COR-L47 (cell line): ENCODE measurements at places on chromosomes 2 and 18.
A peak's percentile ranks its signal among the peaks of the same experiment; 100 is the strongest.

- no peak for DNase-seq
These were observed 617 bp downstream of the FOSL2 start for GRCh38 chr2:28393114-28393836.

DNA sequence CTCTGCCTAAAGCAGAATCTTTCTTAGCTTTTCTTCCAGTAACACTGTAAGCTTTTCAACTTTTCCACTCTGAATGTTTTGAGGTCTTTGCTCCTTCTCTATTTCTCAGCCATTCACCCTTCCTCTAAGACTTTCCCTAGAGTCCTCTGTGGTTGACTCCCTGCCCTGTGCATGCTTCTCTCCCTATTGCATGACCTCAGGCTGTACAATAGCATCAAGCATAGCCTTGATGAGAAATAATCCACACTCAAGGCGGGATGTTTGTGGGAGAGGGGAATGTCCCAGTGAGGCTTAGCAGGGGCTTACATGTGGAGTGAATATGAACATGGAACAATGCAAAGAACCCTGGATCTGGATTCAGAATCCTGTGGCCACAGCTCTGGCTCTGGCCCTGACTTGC lies 48.4 kb upstream of the IGFBP5 start:
- no peak for DNase-seq

DNA sequence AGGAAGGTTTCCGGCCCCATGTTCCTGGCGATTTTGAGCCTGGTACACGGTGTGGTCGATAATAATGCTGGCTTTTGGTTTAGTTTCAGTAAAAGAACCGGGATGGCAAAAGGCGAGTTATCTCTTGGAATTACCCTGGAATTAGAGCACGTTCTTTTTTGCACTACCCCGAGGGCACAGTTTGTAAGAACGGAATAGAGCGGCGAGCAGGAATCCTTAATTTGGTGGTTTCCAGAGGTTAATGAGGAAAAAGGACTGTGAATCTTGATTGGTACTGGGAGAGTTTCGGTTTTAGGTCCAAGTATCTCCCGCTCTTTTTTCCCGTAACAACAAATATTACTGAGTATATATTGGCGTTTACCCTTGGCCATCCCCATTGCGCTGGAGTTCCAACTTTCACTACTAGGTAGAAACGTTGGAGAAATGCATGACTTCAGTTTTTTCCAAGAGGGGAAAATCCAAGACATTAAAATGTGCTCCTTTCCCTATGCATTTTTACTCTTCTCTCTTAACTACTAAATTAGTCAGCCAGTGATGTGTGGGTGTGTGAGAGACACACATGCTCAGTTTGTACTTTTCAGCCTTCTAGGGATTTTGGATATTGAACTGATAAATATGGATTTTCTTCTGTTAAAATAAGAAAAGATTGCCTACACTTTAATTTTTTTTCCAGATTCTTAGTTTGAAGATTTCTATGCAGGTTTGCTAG lies 160.8 kb downstream of the AGPS start:
- peak; percentile 44 for DNase-seq

DNA sequence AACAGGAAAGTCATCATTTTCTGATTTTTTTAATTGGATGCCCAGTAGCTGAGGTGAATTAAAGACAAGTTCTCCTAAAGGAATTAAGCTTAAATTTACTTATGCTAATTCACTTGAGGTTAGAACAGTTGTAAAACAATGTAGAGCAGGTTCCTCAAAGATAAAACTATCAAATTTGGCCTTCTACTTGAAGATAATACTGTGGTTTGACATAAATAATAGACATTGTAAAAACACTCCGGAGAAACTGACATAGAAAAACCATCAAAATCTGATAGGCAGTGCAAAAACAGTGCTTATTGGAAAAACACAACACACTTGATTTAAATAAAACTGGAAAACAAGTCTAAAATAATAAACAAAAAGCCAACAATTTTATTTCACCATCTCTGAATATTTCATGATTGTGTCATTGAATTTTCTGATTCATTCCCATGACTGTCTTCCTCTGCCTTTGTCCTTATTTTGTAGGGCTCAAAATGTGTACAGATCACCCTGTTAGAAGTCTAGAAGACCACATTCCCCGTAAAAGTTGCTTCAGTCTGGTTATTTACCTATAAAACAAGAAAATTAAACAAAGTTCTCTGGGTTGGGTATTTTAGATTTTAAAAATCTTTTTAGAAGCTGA lies 28.3 kb upstream of the SLC40A1 start:
- no peak for DNase-seq

DNA sequence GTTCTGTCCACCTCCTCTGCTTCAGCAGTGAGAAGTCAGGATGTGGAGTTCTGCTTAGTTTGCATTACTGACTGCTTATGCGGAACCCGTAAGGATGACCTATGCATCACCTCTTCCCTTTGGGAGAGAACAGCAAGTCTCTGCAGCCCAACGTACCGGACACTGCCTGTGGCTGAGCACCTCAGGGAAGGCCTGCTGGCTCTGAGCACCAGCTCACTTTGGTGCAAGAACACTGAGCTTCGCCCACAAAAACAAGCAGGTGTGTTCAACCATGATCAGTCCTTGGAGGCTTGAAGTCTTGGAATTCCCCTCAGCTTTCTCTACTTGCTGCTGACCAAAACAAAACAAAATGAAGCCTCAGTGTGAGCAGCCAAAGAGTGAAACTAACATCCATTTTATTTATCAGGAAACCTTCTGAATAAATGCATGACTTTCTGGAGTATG lies 52.7 kb upstream of the NCK2 start:
- no peak for DNase-seq

DNA sequence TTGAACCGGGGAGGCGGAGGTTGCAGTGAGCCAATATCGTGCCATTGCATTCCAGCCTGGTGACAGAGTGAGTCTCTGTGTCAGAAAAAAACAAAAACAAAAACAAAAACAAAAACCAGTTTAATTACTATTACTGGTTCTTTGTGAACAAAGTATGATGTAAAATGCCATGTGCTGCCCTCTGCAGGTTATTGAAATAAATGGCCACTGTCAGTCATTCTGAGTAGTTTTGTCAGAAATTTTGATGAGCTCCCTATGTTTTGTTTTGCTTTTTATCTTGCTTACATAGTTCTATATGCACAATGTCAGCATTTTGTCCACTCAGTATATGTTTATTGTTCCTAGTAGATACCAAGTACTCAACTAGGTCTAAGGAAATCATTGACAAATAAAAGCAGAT lies 423.6 kb upstream of the CHST9 start:
- DNase-seq = no peak

- DNase-seq = no peak
These were observed 91.9 kb downstream of the MRPS9 start for GRCh38 chr2:105129722-105130232.

- no peak for DNase-seq
These were observed 577.0 kb downstream of the NR4A2 start for GRCh38 chr2:155755481-155755880.

GRCh38 chr2:231287696-231288095 lies 89.3 kb downstream of the ARMC9 start:
- DNase-seq = no peak

DNA sequence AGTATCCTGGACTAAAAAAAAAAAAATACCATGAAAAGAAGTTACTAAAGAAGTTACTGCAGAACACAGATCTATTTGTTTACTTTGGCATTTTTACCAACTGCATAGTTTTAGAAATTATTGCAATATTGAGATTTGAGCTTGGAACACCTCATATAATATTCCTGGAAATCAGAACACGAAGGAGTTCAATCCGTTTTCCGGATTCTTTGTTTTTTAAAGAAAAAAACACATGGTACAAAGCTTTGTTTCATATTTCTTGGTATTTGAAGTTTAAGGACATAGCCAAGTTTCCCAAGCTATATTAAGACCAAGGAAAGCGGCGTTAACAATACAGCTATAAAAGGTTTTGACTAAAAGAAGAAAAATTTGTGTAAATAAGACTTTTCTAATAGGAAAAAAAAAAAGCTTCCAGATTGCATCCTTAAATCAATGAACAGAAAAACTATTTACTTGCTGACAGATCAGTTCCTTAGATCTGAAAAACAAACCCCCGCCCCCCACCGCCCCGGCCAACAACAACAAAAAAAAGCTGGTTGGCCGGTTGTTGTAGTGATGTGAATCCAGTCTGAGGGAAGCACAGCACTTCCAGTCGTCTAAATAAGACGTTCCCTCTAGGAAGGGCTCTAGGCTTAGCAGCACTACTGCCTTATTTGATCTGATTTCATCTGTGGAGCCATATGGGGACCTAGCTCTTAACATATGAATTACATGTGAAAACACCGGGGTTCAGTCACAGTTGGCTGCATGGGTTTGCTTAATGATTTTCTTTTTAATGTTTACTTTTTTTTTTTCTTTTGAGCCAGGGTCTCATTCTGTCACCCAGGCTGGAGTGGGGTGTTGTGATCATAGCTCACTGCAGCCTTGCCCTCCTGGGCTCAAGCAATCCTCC lies 2.5 kb upstream of the RHOB start:
- no peak for DNase-seq

DNA sequence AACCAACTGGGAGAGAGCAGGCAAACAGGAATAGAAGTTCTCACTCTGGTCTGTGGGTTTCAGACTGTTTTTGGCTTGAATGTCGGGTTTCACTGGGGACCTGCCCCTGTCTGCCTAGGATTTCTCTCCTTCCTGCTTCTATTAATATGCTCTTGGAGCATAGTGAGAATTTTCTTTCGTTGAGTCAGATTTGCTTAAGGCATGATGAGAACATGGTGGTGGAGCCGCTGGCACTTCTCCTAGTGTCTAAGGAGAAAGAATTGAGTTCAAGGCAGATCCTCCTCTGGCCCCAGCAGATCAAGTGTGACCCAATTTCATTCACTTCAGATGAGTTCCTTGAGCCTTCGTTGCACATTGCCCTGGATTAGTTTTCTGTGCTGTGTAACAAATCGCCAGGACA lies 103.9 kb upstream of the HS6ST1 start:
- no peak for DNase-seq

DNA sequence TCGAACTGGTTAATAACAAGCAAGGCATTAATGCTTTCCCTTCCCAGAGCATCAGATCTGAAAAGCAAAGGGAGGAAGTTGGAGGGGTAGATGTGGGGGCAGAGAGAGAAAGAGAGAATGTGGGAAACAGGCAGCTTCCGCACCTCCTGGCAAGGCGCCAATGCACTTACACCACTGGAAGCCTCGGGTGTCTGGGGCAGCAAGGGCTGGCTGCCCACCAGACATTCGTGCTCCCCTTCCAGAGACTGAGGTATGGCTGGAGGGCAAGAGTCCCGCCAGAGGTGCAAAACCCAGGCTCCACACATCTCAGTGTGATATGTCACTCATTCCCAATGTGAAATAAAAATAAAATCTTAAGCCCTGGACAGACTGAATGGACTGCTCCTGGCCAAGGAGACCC lies 46.4 kb downstream of the TEX51 start:
- DNase-seq = no peak

DNA sequence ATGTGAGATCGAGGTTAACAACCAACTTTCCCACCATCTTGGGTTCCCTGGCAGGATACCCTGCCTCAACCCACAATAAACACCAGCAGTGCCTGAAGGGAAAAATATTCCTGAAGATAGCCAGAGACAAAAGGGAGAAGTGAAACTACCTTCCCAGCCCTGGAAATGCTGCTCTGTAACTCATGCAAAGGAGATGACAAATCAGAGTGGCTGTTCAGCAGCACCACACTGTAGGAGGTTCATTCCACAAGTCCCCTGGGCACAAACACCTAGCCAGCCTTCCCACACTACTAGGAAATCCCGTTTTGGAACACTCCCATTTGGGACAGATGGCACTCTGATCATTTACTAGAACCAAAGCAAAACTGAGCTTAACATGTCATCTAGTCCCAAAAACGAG lies 190.7 kb upstream of the RBBP8 start:
- DNase-seq = no peak

- DNase-seq = no peak
These were observed 273.6 kb downstream of the SRBD1 start for GRCh38 chr2:45337481-45337880.

GRCh38 chr2:218091746-218092145 lies 22.7 kb downstream of the RUFY4 start:
- no peak for DNase-seq

DNA sequence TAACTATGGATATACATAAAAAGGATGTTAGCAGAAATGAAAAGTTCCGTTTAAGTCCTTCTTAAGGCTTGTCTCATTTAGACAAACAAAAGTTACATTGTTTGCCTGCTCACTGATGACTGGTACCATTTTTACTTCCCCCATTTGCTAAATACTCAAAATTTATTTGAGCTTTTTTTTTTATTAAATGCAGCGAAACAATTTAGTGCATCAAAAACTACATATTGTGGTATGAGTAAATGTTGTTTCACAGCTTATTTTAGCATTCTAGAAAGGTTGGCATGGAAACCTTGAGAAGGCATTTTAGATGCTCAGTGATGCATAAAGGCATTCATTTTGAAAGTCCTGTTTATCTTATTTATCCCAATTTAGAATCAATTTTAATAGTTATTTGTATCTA lies 100.0 kb downstream of the MAP2 start:
- no peak for DNase-seq

- DNase-seq = no peak
These were observed 334.7 kb upstream of the SLC8A1 start for GRCh38 chr2:40786636-40787035.

GRCh38 chr2:161681046-161681445 lies 56.8 kb downstream of the SLC4A10 start:
- no peak for DNase-seq

DNA sequence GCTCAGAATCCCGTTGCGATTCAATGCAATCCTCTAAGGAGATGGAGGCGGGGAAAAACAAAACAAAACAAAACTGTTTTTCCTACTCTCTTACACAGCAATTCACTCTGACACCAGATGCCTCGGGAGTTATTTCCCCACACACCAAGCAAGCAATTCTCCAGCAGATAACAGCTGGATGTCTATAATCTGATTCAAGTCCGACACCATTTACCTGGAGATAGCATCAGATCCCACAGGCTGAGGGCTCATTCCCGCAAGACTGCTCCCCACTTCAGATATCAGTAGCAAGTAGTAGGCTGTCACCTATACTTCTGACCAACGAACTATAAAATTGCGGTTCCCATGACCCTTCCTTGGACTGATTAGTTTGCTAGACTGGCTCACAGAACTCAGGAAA lies 58.7 kb downstream of the DTNB start:
- DNase-seq = no peak

DNA sequence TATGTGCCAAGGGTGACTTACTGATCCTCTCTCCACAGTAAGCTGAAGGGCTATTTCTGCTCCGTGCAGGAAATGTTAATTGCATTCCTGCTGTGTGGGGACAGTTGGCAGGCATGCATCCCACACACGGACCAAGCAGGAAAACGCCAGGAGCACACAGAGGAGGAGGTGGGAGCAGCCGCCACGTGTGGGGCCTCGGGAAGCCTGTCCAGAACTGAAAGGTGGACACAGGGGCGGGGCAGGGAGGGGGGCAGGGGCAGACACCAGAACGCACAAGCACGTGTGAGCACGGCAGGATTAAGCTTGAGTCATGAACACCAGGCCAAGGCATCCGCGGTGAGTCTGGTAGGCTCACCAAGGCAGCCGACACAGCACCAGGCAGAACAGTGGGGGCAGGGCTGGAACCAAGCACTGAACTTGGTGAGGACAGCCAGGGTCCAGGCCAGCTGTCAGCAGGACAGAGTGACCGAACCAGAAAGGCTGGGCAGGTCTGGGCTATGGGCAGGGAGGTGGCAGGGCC lies 177.1 kb downstream of the EIPR1 start:
- DNase-seq = no peak
